ENCODE measurements at places on chromosomes 4 and X. TPM values are rescaled to one million over a fixed set of nuclear protein-coding genes. Genes with fewer than 3 reads are reported as not detected.

Gene IQCM
- not detected for total RNA-seq

DNA sequence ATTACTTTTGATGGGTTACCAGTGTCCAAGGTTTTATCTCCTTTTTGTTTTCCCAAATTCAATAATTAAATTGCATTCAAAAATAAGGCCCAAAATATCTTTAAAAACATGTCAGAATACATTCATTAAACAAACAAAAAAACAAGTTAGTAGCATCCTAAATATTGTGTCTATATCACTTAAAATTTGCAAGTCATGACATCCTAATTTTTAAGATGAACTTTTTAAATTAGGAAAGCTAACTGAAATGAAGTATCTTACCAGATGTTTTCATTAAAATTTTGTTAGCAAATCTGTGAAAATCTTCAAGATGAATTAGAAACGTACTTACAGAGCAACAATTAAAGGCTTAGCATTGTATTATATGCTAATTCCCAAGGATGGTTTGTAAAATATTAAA lies 962 bp upstream of the CFAP299 start:
- H3K36me3 ChIP-seq, result no peaks in the 10 kb centered on the region
- no peak overlapping the region for H3K4me3 ChIP-seq
- no peak overlapping the region for H3K27ac ChIP-seq
- no peaks in the 10 kb centered on the region for H3K27me3 ChIP-seq
- peaks cover 4% of the 10 kb centered on the region for H3K4me1 ChIP-seq

DNA sequence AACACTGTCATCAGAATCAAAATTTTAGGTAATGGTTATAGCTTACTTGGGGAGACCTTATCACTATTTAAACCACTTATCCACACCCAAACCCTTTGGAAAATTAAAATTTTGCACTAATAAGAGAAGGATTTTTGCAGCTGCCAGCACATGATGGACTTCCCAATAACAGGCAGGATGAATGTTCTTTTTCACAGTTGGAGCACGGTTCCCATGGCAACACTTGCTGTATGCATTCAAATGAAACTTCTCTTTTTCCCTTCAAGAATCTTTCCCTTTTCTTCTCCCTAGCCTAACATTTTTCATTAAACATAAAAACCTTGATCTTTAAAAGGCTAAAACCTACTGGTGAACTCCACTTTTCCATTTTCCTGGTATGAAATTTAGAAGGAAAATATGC lies 768.2 kb downstream of the KCTD8 start:
- no peak for DNase-seq
- H3K36me3 ChIP-seq, result no peaks in the 10 kb centered on the region
- H3K27ac ChIP-seq, result no peak overlapping the region
- H3K27me3 ChIP-seq, result no peaks in the 10 kb centered on the region

Gene HPGD
- total RNA-seq, result not detected

GRCh38 chr4:108820492-108821350 lies 57.9 kb upstream of the ETNPPL start:
- H3K4me1 ChIP-seq, result no peaks in the 10 kb centered on the region
- DNase-seq, result no peak
- no peak overlapping the region for H3K27ac ChIP-seq
- H3K27me3 ChIP-seq, result peaks cover 3% of the 10 kb centered on the region

GRCh38 chr4:13905543-13905942 lies 278.0 kb upstream of the BOD1L1 start:
- no peaks in the 10 kb centered on the region for H3K36me3 ChIP-seq
- DNase-seq, result peak; percentile 95
- peaks cover 17% of the 10 kb centered on the region for H3K4me1 ChIP-seq
- no peak overlapping the region for H3K4me3 ChIP-seq
- no peaks in the 10 kb centered on the region for H3K27me3 ChIP-seq
- peak overlapping the region; percentile 46 for H3K27ac ChIP-seq

GRCh38 chr4:89797117-89797516 lies 39.8 kb downstream of the SNCA start:
- H3K4me1 ChIP-seq, result peaks cover 2% of the 10 kb centered on the region
- DNase-seq, result peak; percentile 34
- no peak overlapping the region for H3K4me3 ChIP-seq
- H3K27me3 ChIP-seq, result no peaks in the 10 kb centered on the region
- no peaks in the 10 kb centered on the region for H3K36me3 ChIP-seq

GRCh38 chr4:42152507-42153504 lies at the start of gene BEND4:
BEND4 (minus strand) TSS chr4:42152655; CDS start chr4:42152143, 512 bp downstream.
- no peaks in the 10 kb centered on the region for H3K4me1 ChIP-seq
- peaks cover 41% of the 10 kb centered on the region for H3K27me3 ChIP-seq
- peak within 1 kb of the TSS; percentile 38 for H3K4me3 ChIP-seq
- no peak within 1 kb of the TSS for H3K27ac ChIP-seq

Gene DOK7
- total RNA-seq, result not detected

DNA sequence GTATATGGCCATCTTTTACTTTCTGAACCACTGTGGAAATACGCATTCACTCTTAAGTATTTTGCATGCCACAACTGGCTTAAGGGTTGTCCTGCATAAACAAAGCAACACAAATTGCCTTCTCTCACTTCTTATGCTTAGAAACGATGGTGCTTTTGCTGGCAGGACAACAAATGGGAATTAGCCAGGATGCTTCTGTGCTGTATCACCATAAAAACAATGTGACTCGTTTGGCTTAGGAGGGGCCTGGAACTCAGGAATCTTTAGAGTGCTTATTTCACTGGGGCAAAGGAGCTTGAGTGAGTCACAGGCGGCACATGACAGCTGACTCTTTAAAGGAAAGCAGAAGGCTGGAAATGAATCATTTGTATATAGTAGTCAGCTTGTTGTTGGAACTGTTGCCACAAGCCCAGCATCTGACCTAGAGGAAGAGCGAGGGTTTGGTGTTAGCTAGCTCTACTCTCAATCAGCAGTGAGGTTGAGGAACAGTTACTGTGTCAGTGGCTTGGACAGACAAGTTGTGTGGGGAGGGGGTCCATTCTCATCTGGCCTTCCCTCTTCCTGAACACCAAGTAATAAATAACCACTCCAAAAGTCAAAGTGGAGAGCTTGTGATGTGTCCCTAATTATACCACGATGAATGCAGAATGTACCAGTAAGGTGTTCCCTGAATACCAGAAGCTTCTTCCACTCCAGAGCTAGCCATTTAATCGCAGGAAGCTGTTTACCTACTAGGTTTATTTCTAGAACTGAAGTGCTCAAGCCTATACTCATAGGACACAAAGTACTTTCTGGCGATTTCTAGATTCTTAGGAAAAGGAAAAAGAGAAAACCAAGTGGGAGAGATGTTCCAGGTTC lies 293.1 kb downstream of the CAMK2D start:
- no peaks in the 10 kb centered on the region for H3K27me3 ChIP-seq
- H3K4me3 ChIP-seq, result peak overlapping the region; percentile 16
- H3K36me3 ChIP-seq, result peaks cover 5% of the 10 kb centered on the region

GRCh38 chr4:54609310-54609709 lies 48.4 kb upstream of the KIT start:
- H3K4me1 ChIP-seq, result no peaks in the 10 kb centered on the region
- H3K4me3 ChIP-seq, result no peak overlapping the region
- no peaks in the 10 kb centered on the region for H3K36me3 ChIP-seq
- peaks cover 6% of the 10 kb centered on the region for H3K27me3 ChIP-seq
- no peak overlapping the region for H3K27ac ChIP-seq

GRCh38 chr4:19348746-19349145 lies 903.0 kb upstream of the SLIT2 start:
- no peak overlapping the region for H3K4me3 ChIP-seq
- H3K4me1 ChIP-seq, result no peaks in the 10 kb centered on the region

Gene PGRMC1
- 75.3 TPM for total RNA-seq

- no peak overlapping the region for H3K27ac ChIP-seq
- no peak overlapping the region for H3K4me3 ChIP-seq
- H3K4me1 ChIP-seq, result peaks cover 7% of the 10 kb centered on the region
- no peaks in the 10 kb centered on the region for H3K36me3 ChIP-seq
- no peak for DNase-seq
- H3K27me3 ChIP-seq, result no peaks in the 10 kb centered on the region
Observed at GRCh38 chr4:26104056-26104685, 190.2 kb downstream of the SMIM20 start.

- H3K4me1 ChIP-seq, result no peaks in the 10 kb centered on the region
- no peak overlapping the region for H3K4me3 ChIP-seq
- peaks cover 32% of the 10 kb centered on the region for H3K36me3 ChIP-seq
- no peaks in the 10 kb centered on the region for H3K27me3 ChIP-seq
Observed at GRCh38 chrX:47634871-47635575, 5.3 kb upstream of the CFP start.

DNA sequence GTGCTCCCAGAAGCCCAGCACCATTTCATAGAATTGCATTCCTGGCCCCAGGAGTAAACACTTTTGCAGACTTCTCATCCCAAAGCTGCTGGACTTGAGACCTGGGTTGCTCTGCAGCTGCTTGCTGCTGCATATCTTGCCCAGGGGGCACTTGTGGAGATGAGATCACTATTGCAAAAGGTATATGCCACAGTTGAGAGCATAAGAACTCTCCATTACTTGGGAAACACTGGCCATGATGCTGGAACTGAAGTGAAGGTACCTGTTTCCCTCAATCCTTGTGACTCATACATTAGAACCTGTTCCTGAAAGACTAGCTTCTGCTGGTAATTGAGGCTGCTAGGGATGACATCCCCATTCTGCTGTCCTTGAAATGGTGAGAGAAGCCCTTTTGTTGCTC lies 43.1 kb upstream of the WDR1 start:
- DNase-seq, result no peak
- peaks cover 15% of the 10 kb centered on the region for H3K27me3 ChIP-seq

GRCh38 chrX:111167334-111167733 lies 71.3 kb downstream of the PAK3 start:
- no peaks in the 10 kb centered on the region for H3K4me1 ChIP-seq
- no peak overlapping the region for H3K27ac ChIP-seq
- no peaks in the 10 kb centered on the region for H3K27me3 ChIP-seq
- DNase-seq, result no peak
- no peak overlapping the region for H3K4me3 ChIP-seq

- peak; percentile 88 for DNase-seq
- H3K27me3 ChIP-seq, result no peaks in the 10 kb centered on the region
- H3K4me3 ChIP-seq, result peak overlapping the region; percentile 74
- H3K36me3 ChIP-seq, result peaks cover 2% of the 10 kb centered on the region
- 0 out of 2 replicates have a peak overlapping the region, but pooled peaks have one; percentile 10 for H3K27ac ChIP-seq
Observed at GRCh38 chrX:23784470-23785331, 1.7 kb downstream of the SAT1 start.

GRCh38 chr4:34720571-34720970 lies 1523.7 kb downstream of the ARAP2 start:
- H3K4me1 ChIP-seq, result no peaks in the 10 kb centered on the region
- H3K36me3 ChIP-seq, result no peaks in the 10 kb centered on the region
- H3K27ac ChIP-seq, result no peak overlapping the region
- H3K4me3 ChIP-seq, result no peak overlapping the region
- peak; percentile 24 for DNase-seq

DNA sequence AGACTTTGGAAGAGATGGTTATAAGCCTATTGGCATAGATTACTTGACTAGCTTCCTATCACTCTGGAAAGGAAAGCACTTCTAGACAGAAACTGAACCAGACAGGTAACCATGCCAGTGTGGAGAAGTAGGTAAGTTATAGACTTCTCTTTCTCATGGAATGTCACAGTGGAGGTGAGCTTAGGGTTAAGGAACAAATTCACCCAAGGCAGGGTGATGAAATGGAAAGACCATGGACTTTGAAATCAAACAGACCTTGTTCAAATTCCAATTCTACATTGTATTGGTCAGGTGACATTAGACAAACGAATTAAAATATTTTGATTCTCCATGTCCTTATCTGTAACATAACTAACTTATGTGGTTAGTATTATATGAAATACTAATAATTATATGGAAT lies 7.7 kb upstream of the RAP1GDS1 start:
- no peak overlapping the region for H3K4me3 ChIP-seq
- no peaks in the 10 kb centered on the region for H3K4me1 ChIP-seq
- no peak overlapping the region for H3K27ac ChIP-seq
- no peaks in the 10 kb centered on the region for H3K27me3 ChIP-seq

DNA sequence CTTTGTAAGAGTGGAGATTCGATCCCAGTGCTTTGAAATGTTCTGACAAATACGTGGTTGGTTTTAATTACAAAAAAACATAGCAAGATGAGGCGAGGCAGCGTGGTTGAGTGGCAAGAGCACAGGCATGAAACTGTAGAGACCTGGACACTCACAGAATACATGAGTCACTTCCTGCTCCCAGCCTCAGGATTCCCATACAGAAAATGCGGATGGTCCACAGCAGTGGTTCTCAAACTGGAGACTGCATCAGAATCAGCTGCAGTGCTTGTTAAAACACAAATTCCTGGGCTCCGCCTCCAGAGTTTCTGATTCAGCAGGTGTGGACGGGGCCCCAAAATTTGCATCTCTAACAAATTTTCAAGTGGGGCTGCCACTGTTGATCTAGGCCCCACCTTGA lies 10.1 kb downstream of the OTOP1 start:
- H3K4me3 ChIP-seq, result no peak overlapping the region
- DNase-seq, result peak; percentile 59
- H3K4me1 ChIP-seq, result 0 out of 2 replicates have a peak, but pooled peaks cover 2% of the 10 kb centered on the region
- H3K27me3 ChIP-seq, result peaks cover 4% of the 10 kb centered on the region
- H3K27ac ChIP-seq, result no peak overlapping the region

Gene TEX13D
- not detected for total RNA-seq

DNA sequence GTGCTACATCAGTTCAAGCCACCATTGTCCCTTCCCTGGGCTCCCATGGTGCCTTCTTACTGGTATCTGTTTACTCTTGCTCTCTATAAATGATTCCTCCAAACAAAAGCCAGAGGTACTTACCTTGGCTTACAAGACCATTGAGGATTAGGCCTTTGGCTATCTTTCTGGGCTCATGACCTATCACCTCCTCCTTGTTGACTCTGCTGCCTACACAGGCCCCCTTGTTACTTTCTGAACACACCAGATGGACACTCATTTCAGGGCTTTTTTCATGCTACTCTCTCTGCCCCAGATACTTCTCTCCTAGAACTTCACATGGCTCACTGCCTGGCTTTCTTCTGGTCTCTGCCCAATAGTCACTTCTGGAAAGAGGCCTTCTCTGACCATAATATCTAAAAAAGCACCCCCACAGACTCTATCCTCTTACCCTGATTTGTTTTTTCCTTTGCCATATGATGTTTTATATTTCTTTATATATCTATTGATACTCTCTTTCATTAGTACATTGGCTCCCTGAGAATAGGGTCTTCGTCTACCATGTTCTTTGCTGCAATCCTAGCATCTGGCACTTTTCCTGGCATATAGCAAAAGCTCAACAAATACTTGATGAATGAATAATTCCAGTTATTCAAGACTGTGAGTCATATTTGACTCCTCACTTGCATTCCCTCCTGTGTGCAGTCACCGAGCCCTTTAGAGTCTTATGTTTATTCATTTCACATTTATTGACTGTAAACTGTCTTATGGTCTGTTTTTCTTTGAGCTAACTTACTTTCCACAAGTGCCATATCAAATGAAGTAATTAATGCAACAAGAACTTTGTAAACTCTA lies 27.1 kb upstream of the TAPT1 start:
- peaks cover 15% of the 10 kb centered on the region for H3K4me1 ChIP-seq
- H3K27me3 ChIP-seq, result no peaks in the 10 kb centered on the region
- no peak overlapping the region for H3K27ac ChIP-seq
- peak; percentile 88 for DNase-seq

DNA sequence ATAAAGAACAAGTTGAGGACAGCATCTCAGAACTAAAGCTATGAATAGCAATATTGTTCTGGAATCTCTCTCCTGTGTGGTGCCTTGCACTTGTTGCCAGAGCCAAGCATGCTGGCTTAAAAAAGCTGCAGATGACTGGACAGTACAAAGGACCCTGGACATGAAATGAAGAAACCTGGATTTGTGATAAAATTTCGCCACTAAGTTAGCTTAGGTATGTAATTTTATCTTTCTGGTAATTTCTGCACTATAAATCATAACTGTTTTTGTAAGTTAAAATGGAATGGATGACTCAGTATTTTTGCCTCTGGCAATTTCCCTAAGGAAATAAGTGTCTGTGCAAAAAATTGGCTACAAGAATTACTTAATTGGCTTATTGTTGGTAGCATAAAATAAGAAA lies 317.2 kb downstream of the CAMK2D start:
- DNase-seq, result peak; percentile 73
- H3K4me1 ChIP-seq, result peaks cover 6% of the 10 kb centered on the region
- no peaks in the 10 kb centered on the region for H3K36me3 ChIP-seq
- peak overlapping the region; percentile 32 for H3K27ac ChIP-seq
- H3K4me3 ChIP-seq, result no peak overlapping the region
- no peaks in the 10 kb centered on the region for H3K27me3 ChIP-seq
